ENCODE measurements at places on chromosomes 7 and 10.

DNA sequence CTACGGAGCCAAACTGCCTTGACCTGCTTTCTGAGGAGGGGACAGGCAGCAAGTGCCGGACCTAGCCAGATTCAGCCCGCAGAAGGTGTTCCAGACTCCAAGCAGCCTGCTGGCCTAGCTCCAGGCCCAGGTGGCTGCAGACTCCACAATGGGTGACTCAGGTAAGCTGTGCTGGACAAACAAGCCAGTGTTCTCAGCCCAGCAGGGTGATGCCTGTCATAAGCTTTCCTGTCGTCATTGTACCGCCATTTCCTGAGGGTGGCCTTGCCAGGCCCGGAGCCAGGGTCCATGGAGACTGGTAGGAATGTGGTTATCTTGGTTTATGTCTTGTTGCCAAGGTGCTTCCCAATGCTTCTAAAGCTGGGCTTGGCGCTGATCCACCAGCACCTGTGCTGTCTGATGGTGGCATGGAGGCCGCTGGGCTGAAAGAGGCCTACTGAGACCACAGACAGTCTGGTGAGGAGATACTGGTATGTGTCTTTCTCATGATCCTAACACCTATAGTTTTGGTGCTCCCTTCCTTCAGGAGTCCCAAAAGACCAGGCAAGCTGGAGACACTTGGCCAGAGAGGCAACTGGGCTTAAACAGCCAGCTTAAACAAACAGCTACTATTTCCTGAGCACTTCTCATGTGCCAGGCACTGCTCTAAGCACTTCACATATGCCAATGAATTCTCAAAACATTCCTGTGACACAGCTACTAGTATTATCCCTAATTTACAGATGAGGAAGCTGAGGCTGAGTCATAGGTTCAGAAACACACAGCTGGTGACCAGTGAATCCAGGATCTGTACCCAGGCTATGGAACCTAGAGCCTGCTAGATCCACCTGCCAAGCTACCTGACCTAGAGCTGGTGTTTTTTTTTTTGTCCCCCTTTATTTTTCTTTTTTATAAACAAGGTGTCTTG is 42.0 kb downstream of the ZC3HC1 start:
- DNase-seq: no peak

DNA sequence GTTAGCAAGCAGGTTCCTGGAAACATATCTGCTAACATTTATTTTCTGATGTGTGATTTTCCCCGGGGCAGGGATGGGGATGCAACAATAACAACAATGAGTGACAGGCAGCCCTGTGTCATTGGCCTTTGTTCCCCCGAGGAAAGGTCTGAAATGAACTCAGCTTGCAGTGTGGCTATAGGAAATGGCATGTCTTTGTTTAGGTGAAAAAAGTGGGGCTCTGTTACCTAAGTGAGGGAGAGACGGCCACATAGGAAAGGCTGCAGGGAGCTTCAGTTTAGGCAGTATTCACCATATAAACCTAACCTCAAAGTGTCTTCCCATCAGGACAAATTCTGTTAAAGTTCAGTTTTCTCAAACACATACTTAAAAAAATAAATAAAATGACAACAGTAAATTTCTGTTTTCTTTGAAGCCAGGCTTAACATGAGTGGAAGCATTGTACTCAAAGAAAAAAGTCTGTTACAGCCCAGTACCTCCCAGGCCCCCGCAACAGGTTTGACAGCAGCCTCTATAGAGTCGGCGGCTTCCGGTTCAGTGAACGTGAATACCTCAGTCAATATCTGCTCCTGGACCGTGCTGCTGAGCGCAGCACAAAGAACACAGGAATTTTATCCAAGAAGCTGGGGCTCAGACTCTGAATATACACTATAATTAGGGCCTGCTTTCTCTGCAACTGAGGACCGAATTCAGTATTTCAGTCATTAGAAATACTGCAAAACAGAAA is 168.3 kb downstream of the GLI3 start:
- no peak for DNase-seq

DNA sequence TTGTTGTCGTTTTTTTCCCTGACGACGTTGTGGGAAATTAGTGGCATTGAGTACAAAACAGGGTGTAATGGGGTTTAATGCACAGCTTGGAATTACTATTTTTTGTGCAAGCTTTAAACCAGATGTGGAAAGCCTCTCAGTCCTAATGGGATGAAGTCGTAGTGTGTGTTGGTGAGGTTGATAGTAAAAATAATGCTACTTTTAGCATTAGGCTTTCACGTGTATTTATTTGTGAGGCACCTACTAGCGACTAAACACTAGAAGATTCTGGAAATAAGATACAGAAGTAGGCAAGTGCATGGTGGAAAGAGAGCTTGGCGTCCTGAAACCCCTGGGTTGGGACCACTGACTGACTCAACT is 588 bp upstream of the ORC5 start:
- no peak for DNase-seq

DNA sequence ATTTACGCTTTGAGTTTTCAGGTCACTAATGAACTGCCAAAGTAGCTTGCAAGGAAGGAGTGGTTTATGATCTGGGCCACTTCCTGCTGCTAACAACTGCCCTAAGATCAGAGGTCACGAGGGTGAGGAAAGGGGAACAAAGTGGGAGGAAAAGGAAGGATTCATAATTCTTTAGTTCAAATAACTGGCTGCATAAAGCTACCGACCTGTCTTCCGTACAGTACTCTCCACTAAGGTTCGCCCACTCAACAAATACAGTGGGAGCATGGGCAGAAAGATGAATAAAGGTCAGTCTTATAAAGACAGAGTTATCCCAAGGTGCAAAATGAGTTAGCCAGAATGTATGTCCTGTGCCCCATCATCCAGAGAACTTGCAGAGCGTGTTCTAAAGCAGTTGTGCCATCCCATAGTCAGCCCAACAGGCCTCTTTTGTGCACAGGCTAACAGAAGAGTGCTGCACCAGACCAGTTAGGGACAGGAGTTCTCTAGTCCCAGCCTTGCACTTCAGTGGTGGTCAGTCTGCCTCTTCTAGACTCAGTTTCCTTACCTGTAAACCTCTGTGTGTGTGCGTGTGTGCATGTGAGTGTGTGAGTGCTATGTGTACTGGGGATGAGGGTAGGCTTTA is 65.9 kb downstream of the CREB3L2 start:
- DNase-seq: no peak

DNA sequence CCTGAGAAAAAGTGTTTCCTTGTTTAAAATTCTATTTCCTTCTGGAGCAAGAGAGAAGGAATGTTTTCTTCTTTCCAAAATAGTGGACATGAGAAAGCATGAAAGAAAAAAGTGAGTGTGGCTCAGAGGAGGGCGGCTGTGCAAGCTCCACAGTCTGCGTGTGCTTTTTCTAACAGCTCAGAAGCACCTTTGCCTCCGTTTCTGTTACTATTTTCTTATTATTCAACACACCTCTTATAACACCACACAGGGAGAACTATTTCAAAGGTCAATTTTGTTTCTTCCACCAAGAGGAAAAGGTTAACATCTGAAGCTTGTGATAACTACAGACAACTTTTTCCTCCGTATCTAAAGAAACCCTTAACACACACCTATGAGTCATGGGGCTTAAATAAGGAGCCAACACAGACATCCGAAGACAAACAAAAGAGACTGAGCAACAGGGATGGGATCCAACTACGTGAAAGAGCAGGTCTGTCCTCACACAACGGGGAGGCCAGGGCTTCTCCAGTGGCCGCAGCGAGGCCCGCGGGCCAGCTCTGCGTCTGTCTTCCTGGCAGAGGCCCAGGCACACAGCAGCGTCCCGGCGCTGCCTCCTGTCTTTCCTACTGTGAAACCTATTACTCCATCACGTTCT is 36.2 kb upstream of the NCAPG2 start:
- no peak for DNase-seq

Measured in stimulated activated CD8-positive, alpha-beta memory T cell treated with anti-CD3 and anti-CD28 coated beads, Interleukin-4, amount 100 ng/mL, for 24 hours (primary cell).